RKO (cell line): ENCODE measurements at places on chromosomes 1 and 21.

DNA sequence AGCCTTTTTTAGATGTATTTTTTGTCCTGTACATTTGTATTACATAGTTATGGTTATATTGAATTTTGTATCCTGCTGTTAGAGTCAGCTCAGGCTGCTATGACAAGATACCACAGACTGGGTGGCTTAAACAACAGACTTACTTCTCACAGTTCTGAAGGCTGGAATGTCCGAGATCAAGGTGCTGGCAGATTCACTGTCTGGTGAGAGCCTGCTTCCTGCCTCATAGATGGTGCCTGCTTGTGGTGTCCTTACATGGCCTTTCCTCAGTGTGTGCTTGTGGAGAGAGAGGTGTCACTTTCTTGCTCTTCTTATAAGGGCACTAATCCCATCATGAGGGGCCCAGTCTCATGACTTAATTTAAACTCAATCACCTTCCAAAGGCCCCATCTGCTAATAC is 23.1 kb upstream of the MYSM1 start:
- DNase-seq = no peak

DNA sequence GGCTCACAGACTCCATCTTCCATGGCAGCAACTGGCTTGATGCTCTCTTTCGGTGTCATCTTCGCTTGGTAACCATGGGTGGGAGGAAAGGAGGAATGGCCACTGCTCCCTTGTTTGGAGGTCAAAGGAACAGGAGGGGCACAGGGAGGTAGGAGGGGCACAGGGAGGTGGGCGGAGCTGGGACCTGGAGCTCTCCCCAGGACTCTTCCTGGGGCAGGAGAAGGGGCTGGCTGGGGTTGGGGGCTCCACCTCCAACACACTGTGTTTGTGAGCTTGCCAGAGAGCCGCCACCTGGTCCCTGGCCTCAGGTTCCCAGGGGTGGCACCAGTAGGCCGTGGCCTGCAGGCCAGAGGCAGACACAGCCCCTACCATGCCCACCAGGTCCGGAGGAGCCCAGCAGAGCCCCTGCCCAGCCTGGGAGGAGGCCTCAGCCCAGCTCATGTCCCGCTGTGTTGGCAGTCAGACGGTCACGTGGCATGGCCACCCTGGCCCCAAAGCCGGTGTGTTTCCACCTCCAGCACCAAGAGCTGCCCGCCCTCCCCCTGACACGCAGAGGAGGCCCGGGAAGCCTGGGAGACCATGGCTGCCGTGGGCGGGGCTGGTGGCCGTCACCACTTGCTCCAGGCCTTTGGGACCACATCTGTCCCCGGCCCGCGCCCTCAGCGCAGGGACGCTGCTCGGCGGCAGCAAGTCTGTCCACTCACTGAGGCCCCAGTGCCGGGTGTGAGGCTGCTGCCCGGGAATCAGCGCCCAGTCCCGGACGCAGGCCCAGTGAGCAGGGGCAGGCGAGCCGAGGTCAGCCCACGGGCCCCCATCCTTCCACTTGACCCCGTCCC is 73.9 kb downstream of the MORN1 start:
- DNase-seq = no peak

DNA sequence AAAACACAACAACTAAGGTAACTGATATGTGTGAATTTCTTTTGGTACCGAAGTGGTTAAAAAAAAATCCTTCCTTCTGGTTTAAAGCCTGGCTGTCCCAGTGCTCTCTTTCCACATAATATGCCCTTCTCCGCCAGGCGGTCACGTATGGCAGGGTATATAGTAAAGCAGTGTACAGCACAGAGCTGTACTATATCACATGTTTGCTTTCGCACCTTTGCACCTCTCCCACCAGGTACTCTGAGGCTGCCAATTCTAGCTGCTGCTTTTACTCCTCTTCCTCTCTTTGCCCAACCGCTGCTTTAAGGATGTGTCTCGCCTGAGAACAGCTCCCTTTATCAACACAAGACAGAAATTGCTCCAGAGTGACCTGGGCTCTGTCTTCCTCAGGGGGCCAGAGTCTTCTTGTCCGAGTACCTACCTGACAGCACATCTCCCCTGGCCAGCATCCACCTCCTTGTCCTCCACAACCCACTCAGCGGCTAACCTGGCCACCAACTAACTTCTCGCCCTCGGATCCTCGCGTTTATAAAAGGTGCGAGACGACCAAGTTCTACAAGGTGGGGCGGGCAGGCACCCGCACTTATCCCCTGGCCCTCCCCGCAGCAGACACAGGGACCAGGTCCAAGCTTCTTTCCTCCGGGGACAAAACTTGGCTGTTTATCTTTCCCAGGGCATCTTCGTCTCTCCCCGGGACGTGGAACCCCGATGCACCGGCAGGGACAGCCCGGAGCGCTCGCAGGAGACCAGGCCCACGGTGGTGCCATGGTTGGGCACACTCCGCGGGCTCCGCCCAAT is 1.6 kb downstream of the COLGALT2 start:
- DNase-seq = no peak

DNA sequence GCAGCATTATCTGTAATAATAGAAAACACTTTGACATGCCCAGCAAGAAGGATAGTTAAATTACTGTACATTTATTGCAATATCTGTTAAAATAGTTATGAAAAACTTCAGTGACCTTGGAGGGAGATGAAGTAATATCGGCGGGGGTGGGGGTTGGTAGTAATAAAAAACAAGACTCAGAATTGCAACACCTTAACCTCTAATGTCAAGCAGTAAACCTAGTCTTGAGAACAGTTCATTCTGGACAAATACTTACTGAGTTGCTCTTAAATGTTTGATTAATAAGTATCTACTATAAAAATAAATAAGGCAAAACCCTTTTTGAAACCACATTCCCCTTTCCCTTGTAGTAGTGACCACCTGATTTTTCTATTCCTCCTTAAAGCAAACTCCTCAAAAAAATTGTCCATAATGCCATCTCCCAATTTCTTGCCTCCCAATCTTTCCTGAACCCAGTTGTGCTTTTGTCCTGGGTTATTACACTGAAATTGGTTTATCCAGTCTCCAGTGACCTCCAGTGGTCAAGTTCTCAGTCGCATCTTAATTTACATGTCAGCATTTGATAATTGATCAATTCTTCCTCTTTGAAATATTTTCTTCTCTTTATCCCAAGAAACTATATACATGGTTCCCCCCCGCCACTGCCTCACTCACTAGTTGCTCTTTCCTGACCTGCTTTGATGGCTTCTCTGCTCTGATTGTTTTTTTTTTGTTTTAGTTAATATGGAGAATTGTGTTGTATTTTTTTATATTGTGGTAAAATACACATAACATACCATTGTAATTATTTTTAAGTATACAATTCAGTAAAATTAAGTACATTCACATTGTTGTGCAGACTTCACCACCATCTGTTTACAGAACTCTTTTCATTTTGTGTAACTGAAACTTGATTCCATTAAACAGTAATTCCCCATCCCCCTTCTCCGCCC is 36.8 kb downstream of the RAP1A start:
- DNase-seq = peak; percentile 57

DNA sequence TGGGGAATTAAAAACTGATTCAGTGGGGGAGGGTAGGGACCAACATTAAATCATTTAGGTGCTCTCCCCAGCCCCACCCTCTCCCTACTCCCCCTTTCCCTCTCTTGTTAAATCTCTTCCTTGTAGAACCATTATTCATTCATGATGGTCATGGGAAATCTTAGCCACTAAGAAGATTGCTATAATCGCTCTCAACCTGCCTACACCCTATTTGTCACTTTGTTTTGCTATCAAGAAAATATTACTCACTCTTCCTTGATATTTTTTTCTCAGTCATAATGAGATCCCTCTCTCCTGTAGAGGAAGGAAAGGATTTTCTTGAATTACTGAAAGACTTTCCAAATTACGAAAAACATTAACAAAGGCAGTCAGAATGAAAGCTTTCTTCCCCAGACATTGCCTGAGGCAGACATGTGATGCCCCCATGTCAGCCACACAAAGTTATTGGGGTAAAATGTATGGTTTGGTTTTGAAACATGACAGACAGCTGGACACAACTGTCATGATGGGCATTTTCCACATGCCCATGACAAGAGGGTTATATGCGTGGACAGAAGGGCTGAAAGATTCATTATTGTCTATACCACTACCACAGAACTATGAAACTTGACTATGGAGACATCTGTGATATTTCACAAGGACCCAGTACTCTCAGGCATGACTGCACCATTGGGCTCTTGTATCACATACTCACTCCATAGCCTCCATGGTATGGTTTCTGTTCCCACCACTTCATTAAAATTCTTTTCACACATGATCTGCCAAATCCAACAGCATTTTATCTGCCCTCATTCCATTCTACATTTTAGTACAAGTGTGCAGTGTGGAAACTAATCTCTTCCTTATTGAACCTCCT is 420.1 kb downstream of the DISC1 start:
- DNase-seq = no peak

- no peak for DNase-seq
Measured at GRCh38 chr1:244065960-244066388, 14.9 kb downstream of the ZBTB18 start.

DNA sequence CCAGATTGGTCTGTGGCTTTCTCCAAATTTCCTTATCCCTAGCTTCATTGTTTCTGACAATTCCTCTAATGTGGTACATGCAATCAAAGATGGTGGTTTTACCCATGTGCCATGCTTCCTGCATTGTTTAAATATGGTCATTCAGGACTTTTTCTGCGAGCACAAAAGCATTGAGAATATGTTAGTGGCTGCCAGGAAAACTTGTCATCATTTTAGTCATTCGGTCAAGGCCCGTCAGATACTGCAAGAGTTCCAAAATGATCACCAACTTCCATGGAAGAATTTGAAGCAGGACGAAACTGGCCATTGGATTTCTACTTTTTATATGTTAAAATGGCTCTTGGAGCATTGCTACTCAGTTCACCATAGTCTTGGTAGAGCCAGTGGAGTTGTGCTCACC is 3.7 kb downstream of the ZBED6 start:
- no peak for DNase-seq

- DNase-seq = no peak
Measured at GRCh38 chr1:22864886-22865285, 107.8 kb downstream of the LACTBL1 start.

DNA sequence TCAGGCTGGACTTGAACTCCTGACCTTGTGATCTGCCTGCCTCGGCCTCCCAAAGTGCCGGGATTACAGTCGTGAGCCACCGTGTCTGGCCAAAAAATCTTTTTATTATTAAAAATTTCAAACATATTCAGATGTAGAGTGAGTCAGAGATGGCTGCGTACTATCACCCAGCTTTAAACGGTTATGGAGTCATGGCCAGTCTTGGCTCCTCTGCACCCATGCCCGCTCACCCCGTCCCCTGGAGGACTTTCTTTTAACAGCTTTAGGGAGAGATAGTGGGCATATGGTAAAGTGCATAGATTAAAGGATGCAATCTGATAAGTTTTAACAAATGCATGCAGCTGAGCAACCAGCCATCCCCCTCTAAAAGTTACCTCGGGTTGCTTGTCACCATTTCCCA is 51.8 kb downstream of the TNFRSF8 start:
- no peak for DNase-seq

DNA sequence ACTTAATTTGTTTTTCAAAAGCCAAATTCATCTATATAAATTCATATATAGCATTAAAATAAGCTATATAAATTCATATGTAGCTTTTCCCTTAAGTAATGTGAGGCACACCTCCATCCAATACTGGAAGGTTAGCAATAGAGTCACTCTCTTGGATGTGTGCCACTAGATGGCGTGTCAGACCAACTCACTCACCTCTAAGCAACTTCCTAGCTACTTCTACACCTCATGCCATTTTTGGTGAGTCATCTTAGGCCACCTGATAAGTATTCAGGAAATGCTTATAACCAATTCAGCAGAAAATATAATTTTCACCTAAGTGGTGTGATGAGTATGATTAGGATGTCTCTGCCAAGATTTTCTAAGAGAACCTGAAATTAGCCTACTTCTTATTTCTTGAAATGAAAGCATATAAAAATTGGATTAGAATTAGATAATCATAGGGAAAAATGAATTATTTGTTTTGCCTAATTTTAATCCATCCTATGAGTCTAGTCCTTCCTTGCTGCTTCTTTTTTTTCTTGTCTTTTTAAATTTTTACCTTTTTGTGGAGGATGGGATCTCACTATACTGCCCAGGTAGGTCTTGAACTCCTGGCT is 34.4 kb upstream of the TADA1 start:
- DNase-seq = peak; percentile 94

- DNase-seq = no peak
Measured at GRCh38 chr1:217369271-217369981, 261.5 kb downstream of the GPATCH2 start.

GRCh38 chr1:226422478-226422877 is 14.6 kb upstream of the PARP1 start:
- DNase-seq = no peak

DNA sequence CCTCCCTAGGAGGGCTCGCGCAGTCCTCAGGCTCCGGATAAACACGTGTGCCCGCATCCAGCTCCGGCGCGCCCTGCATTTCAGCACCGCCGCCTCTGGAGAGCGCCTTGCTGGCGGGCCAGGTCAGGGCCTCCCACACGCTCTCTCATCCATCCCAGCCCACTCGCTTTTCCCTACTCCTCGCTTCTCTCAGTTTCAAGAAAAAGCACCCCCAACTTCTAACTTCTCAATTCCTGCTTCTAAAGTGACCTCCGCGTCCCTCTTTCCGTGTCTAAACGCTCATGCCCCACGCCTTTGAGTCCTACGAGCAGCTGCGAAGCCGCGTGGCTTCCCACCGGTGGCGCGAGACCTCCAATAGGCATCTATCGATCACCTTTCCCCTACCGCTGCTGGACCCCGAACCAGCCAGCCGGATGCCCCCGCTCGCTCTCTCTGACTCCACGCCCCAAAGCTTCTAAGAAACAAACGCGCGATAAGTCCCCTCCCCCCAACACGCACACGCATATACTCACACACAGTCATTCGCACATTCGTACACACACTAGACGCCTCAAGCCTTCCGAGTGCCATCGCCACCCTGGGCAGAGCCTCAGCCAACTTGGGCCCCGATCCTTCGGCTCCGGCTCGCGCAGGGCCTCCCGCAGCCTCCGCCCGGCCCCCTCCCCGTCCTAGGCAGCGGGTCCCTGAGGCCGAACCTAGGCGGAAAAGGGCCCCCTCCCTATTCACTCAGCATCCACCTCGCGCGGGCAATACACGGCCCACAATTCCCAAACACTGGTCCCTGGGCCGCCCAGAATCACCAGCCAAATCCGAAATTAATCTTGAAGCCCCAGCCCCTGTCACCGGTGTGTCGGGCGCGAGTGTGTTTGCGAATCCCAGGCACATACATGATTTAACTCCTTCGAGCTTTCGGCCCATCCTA is 1.1 kb downstream of the NMNAT2 start:
- no peak for DNase-seq

GRCh38 chr1:42676534-42677087 is 5.6 kb upstream of the YBX1 start:
- DNase-seq = no peak

DNA sequence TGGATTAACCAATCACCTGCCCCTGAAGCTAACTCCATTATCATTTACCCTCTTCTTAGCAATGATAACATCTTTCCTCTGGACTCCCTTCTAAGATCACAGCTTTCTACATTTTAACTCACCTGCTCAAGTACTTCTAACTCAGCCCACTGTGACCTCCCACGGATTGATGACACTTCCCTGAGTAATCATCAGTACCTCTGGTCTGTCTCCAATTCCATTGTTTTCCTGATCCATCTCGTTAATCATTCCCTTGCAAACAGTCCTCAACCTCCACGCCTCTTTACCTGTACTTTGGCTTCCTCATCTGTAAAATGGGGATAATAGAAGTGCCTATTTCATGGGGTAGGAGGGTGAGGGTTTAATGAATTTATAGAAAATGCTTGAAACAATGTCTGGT is 195.3 kb upstream of the APP start:
- no peak for DNase-seq

- DNase-seq = no peak
Measured at GRCh38 chr1:58780411-58780810, 3.4 kb downstream of the JUN start.
